AG04450 (cell line): ENCODE measurements at places on chromosomes 2 and 18. TPM values are rescaled to one million over a fixed set of nuclear protein-coding genes. Genes with fewer than 3 reads are reported as not detected.

DNA sequence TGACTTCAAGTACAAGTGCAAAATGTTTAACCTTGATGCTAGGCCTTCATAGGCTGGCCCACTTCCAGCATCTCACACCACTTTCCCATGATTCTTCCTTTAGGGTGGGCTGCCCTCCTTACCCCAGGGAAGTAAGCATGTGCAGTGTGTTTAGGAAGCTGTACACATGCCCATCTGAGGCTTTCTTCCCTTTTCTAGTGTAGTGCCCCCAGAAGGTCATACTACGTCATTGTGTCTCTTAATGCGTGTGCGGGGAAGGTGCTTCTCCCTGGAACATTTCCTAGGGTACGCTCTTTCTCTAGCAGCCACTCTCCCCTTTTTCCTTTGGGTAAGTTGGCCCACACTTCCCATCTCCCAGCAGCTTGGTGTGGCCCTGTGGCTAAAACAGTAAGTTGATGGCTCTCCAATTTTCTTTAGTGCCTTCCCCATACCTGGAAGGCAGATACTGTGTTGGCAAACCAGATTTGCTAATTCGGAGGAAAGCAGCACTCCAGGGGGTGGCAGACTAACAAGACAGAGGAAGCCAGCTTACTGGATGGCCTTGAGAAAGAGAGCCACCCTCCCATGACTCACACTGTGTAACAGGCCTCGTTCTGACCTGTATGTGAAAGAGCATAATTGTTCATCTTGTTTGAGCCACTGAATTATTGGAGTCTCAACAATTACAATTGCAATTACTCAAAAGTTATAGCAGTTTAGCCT is 1.1 kb upstream of the SULT6B1 start:
- DNase-seq, result no peak

DNA sequence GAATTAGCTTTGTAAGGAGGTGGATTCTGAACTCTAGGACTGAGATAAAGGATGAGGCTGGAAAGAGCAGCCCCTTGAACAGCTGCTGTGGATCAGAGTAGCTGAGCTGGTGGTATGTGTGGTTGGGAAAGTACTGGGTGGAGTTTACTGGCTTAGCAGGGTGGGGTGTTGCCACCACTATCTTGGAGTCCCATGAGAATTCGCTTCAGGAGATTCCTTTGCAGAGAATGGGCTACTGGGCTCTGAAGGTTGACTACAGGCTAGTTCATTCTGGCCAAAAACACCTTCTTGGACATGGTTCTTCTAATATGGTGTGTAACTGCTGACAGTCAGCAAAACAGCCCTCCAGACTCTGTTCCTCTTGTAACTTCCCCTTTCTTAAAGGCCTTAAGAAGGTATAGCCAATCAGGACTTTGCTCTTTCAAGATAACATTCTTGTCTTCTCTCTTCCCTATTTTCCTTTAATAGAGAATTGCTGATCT is 52.7 kb downstream of the TET3 start:
- DNase-seq, result peak; percentile 11

- DNase-seq, result no peak
Observed at GRCh38 chr2:138086576-138086975, 122.3 kb downstream of the HNMT start.

DNA sequence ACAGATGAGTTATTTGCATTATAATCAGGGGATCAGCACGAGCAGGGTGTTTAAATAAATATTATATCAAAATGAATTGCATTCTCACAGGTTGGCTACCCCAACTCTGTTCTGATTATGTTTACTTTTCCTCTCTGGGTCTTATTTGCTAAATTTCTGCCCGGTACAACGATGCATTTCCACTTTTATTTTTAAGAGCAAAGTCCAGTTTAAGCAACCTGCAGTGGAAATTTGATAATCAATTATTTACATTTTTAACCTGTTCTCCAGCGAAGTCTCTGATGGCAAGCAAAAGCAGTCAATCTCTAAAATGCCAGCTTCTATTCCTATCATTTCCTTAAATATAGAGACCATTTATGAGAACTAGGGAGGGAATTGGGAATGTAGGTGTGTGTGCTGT is 966.6 kb upstream of the SOX11 start:
- DNase-seq, result no peak

DNA sequence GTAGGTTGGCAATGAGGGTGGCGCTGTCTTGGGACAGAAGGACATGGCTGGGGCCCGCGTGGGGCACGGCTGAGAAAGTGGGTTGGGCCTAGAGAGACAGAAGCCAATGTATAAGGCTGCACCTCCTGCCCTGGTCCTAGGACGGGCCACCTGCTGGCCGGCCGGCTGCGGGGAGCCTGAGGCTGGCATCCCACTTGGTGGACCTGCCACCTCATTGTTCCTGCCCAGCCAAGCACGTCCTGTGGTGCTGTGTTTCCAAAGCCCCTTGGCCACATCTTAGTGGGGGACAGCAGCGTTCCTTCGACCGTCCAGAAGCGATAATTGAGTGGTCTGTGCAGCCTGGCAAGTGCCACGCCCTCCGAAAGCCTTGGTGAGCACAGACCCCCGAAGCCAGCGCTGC is 223.9 kb downstream of the LDLRAD4 start:
- no peak for DNase-seq

DNA sequence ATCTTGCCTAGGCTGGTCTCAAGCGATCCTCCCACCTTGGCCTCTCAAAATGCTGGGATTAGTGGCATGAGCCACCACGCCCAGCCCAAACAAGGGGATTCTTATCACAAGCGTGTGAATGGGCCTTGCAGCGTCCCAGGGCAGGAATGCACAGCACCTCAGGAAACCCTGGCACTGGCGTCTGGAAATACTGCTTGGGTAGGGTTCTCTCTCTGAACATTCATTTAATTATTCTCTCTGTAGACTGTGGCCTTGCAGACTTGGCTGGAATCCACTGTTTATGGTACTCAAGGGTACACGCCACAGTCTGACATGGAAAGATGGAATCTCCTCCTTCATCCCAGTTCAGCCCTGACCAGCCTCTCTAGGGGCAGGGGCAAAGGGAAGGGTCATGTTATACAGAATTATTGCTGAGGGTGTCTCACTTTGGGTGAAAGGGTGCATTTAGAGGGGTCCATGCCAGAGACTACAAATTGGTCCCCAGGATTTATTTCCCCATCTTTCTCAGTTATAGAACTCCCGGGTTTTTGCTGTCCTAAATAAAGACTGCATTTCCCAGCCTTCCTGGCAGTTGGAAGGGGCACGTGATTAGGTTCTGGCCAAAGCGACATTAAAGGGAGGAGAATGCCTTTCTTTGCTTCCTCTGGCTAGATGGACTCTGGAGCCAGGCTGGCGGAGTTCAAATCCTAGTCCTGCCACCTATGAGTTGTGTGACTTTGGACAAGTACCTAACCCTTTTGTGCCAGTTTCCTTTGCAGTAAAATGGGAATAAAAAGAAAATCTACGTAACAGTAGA is 147.2 kb upstream of the HAAO start:
- no peak for DNase-seq

DNA sequence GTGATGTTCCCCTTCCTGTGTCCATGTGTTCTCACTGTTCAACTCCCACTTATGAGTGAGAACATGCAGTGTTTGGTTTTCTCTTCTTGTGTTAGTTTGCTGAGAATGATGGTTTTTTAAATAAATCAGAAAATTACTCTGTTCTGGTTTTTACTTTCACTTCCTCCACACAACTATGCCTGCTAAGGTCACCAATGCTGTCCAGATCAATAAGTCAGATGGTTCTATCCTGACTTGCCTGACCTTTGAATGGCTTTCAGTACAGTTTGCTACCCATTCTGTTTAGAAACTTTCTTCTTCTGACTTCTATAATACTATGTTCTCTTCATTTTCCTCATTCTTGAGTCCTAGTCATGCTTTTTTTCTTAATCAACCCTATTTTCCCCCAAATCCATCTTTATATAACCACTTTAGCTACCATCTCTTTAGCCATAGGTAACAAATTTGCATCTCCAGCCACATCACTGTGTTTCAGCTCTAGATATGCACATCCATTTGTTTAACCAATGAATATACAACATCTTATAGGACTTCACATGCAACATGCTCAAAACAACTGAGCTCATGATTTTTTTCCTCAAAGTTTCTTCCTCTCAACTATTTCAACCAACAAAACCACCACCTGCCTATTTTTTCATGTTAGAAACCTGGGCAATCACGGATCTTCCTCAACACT is 58.8 kb upstream of the SLC38A11 start:
- no peak for DNase-seq

GRCh38 chr18:21383031-21383430 is 141.0 kb downstream of the GREB1L start:
- DNase-seq, result no peak

DNA sequence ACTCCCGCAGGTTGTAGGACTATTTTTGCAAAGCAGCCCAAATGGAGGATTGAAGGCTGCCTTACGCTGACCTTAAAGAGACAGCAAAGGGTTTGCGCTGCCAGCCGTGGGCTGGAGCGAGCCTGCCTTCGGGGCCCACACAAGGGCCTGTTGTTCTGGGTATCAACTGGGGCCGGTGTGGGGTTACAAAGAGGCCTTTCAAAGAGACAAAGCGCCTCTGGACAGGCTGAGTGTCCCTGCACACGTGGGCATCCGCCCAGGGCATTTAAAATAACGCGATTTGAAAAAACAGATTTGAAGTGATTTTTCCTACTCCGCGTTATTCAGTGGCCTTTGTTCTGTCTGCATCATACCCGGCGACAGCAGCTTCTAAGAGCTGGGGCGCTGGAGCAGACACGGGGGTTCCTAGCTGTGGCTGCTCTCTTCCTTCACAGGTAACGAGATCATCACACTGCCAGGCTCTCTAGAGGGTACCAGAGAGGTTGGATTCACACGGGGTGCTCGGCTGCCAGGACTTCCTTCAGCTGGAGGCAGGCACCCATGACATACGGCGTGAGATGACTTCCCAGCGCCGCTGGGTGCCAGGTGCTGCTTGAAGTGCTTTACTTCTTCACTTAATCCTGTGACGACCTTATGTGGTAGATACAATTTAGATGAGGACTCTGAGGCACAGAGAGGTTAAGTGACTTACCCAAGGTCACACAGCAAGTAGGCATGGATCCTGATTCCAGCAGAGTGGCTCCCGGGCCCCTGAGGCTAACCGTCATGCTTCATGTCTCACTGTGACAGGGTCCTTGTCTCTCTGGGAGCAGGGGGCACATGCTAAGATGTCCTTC is 32.2 kb downstream of the MAL start:
- DNase-seq, result no peak

GRCh38 chr2:53438692-53439091 is 328.9 kb upstream of the CHAC2 start:
- no peak for DNase-seq

- DNase-seq, result no peak
Observed at GRCh38 chr2:157336137-157337010, 10.8 kb upstream of the ERMN start.

GRCh38 chr18:31677592-31677991 is 6.8 kb downstream of the B4GALT6 start:
- DNase-seq, result no peak

GRCh38 chr2:124662946-124663644 is 638.0 kb downstream of the CNTNAP5 start:
- no peak for DNase-seq

GRCh38 chr2:240287496-240288086 is 147.1 kb upstream of the OTOS start:
- DNase-seq, result no peak

DNA sequence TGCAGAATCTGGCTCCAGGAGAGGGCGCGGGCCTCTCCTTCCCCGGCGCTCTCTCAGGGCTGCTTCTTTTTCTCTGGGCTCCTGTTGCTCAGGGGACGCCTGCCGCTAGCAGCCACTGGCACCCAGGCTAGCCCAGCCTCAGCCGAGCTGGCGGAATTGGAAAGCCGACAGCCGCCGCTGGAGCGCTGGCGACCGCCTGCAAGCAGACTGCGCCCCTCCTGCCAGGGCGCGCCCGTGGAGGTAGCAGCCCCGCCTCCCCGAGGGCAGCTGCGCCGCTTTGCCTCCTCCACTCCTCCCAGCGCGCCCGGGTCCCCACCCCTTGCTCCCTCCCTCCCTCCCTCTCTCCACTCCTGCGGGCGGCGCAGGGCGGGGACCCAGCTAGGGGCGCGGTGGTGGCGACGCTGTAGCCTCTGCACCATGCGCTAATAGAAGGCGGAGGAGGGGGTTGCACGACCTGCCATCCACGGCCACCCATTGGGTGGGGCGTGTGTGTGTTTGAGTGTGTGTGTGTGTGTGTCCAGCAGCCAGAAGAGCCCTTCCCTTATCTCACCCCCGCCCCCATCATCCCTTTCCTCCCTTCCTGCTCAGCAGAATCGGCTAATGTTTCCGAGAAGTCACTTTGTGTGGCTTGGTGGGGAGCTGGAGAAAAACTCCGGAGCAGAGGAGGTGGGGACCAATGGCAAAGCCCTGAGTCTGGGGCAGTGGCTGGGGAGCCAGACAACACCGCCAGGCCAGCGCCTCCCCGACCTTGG is at the start of gene SCN9A:
SCN9A (minus strand) TSS at position 209 of the 752 bp plus-strand sequence. CDS start 64,188 bp downstream, outside the sequence.
- no peak for DNase-seq

DNA sequence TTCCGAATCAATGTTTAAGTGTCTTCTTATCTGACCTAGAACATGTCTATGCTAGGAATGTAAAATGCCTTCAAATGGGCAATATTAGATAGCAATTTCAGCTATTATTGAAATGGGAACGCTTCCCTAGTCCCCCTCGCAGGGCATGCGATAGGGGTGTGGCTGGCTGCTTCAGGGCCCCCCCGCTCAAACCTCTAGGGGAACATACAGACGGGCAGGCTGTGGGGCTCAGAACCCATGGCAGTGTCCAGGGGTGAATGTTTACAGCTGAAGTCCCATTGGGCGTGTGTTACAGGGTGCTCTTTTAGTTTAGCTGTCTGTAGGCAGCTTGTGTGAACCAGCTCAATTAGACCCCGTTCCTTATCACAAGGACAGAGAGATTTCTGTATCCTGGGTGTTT is 315.9 kb downstream of the DSEL start:
- no peak for DNase-seq

GRCh38 chr2:196902828-196903227 is 23.7 kb downstream of the PGAP1 start:
- no peak for DNase-seq

GRCh38 chr2:128660836-128661235 is 342.2 kb upstream of the HS6ST1 start:
- no peak for DNase-seq

- DNase-seq, result no peak
Observed at GRCh38 chr2:28343184-28343942, 49.3 kb upstream of the FOSL2 start.

- no peak for DNase-seq
Observed at GRCh38 chr2:22795287-22795866, 589.6 kb upstream of the KLHL29 start.

The GPR45 gene
- polyA plus RNA-seq, result not detected in 2 replicates

The TDRD15 gene
- polyA plus RNA-seq, result not detected in 2 replicates

The APOB gene
- under 0.01 TPM in 1 of 2 replicates, not detected in the other for polyA plus RNA-seq

The APCDD1 gene
- 0.01 TPM in 1 of 2 replicates, not detected in the other for polyA plus RNA-seq

The ETAA1 gene
- 10.4 and 18.1 TPM in 2 replicates for polyA plus RNA-seq

The POLE4 gene
- polyA plus RNA-seq, result 47.9 and 50.2 TPM in 2 replicates

The ANKRD23 gene
- polyA plus RNA-seq, result 0.46 and 0.81 TPM in 2 replicates

The ABCB11 gene
- not detected in 2 replicates for polyA plus RNA-seq

The HOXD4 gene
- not detected in 2 replicates for polyA plus RNA-seq

The CROCC2 gene
- not detected in 2 replicates for polyA plus RNA-seq

The MOGAT1 gene
- not detected in 2 replicates for polyA plus RNA-seq

The C1QL2 gene
- not detected in 2 replicates for polyA plus RNA-seq
